Vagina (tissue), 2 donors: ENCODE measurements at places on chromosomes 1 and 21.

GRCh38 chr1:181504399-181504842, 21.1 kb downstream of the CACNA1E start:
- no peaks in the 10 kb centered on the region for H3K27me3 ChIP-seq
- H3K4me1 ChIP-seq = no peaks in the 10 kb centered on the region
- no peak overlapping the region for H3K27ac ChIP-seq
- no peaks in the 10 kb centered on the region for H3K36me3 ChIP-seq

DNA sequence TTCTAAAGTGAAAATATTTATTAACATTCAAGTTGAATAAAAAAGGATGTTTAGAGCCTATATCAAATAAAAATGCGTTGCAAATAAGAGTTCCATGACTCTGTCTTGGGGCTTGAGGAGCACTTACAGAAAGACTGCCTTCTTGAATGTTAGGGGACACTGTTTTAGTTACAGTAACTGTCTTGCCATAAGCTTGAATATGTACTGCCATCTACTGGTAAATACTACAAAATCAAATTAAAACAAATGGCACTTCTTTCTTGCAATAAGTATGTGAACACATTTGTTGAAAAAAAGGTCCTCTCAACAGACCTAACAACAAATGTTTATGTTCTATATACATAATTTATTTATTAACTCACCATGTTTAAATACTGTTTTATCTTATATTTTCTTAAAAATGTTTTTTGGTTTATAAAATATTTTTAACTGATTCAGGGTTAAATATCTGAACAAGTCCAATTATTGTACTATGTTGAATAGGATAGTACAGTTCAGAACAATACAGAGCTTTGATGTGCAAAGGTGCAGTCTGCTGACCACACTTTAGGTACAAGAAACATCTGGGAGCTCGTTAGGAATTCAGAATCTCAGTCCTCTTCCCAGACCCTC, 199.5 kb downstream of the LRRIQ3 start:
- no peak overlapping the region for H3K27ac ChIP-seq
- H3K4me3 ChIP-seq = no peak overlapping the region
- no peaks in the 10 kb centered on the region for H3K36me3 ChIP-seq
- H3K27me3 ChIP-seq = no peaks in the 10 kb centered on the region
- no peak for DNase-seq
- H3K4me1 ChIP-seq = no peaks in the 10 kb centered on the region

DNA sequence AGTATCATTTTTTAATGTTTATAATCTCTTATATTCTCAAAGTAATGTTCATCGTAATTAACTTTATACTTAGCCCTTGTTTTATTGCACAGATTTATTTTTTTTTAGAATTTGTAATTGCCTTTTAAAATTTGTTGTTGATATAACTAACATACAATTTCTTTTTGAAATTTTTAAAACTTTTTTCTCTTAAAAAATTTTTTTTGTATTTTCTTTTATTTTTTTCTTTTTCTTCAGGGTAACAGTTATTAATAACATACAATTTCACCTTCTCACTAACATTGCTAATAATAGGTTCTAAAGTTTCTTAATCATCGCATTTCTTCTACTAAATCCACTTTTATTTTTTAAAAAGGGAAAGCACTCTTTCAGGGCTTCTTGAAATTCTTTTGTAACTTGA, 11.3 kb upstream of the VAMP4 start:
- H3K36me3 ChIP-seq = no peaks in the 10 kb centered on the region
- DNase-seq = no peak
- no peak overlapping the region for H3K4me3 ChIP-seq
- H3K27ac ChIP-seq = no peak overlapping the region

DNA sequence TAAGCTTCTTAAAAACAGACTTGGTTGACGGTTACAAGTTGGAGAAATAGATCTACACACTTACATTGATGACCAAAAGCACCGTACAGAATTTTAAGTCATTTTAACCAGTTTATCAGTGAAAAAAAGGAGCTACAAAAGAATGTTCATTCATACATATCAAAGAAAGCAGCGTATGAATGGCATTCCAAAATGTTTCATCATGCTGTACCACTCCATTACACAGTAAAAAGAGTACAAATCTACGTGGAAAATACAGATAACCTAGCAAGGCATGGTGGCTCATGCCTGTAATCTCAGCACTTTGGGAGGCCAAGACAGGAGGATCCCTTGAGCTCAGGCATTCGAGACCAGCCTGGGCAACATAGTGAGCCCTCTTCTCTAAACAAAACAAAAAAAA, 40.3 kb downstream of the ZZZ3 start:
- DNase-seq = no peak
- no peaks in the 10 kb centered on the region for H3K27me3 ChIP-seq
- H3K4me3 ChIP-seq = no peak overlapping the region

GRCh38 chr1:168167806-168168205, 11.0 kb upstream of the TIPRL start:
- H3K27ac ChIP-seq = no peak overlapping the region
- no peaks in the 10 kb centered on the region for H3K4me1 ChIP-seq
- no peak overlapping the region for H3K4me3 ChIP-seq

DNA sequence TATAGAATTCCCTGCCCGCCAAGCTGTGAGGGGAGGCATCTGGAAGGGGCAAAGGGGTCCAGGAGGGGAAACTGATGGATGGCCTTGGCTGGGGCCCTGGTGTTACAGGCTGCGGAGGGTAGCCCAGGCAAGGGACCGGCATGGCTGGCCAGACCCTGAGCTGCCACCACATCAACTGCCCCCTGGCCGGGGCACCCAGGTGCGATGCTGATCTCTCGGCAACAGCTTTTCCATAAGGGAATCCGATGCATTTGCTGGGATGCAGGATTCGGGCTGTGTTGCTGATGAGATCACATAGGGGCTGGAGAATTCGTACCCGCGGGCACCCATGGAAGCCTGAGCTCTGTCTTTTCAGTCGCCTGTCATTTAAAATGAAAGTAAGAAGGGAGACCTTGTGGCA, 73.7 kb downstream of the PRDM16 start:
- DNase-seq = no peak

- no peak overlapping the region for H3K4me3 ChIP-seq
- DNase-seq = no peak
- H3K27me3 ChIP-seq = no peaks in the 10 kb centered on the region
- no peaks in the 10 kb centered on the region for H3K4me1 ChIP-seq
- no peak overlapping the region for H3K27ac ChIP-seq
Observed at GRCh38 chr1:231134624-231135023, 27.2 kb upstream of the TRIM67 start.
